ENCODE measurements at places on chromosomes 5 and 9.

- no peak for DNase-seq
Observed at GRCh38 chr9:127136081-127136879, 13.8 kb upstream of the ANGPTL2 start.

DNA sequence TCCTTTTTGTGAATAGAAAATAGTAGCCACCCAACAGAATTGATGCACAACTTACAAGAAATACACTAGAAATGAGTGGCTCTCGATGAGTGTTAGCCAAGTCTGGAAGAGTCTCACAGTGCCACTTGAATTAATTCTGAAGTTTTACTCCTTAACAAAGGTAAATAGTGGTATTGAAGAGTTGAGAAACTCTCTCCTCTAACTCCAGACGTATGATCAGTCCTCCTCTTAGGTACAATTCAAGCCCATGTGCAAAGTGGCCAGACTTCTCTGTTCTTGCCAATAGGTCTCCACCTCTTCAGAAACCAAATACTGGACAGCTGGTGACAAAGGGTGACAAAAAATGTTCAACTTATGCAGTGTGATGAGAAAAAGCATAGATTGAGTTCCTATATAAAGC, 38.5 kb upstream of the ADAMTS16 start:
- DNase-seq: no peak

DNA sequence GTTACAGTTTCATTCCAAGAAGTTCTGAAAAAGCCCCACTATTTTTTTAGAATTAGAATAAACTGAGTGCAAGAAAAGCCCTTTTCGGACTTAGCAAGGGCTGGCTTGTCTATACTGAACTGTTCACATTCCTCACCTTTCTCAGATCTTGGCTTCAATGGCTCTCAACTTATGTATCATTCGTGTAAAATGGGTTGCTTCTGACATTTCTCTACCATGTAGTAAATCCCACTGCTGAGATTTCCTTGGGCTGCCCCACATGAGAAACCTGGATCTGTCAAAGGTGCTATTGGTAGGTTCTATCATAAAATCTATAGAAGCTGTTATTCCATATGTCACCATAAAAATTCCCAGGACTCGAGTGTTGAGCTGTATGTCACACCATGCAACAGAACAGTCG, 454.3 kb downstream of the CTNND2 start:
- DNase-seq: no peak

GRCh38 chr5:41835645-41836044, 34.6 kb downstream of the OXCT1 start:
- DNase-seq: no peak

DNA sequence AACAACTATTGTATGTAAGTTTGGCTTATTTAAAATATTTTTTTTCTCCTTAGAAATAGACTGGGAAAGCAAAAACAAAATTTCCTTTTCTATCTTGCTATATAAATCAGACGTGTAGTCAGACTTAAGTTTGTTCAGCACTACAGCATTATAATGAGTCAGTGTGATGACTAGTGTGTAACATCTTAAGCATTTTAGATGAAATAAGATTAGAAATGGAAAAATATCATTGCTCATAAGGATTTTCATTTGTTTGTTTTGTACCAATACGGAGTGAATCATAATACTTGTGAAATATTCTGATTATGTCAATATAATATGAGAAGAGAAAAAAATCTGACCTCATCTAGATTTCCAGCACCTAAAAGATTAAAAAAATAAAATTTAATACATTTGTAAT, 64.7 kb upstream of the RICTOR start:
- no peak for DNase-seq

DNA sequence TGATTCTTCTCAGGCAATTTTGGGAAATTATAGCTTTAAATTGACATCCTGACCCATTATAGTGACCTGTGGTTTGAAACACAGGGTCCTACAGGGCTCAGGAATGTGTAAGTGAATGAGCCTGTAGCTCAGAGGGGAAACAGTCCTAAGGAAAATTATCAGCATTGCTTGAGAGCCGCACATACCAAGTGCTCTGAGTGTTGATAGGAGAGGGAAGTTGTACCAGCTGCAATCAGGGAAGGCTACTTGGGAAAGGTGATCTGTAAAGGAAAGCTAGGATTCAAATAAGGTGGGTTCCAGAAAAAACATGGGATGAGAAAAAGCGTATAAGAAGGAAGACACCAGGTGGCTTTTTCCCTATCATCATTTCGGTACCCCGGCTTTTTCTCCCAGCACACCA, 4.4 kb upstream of the SLC25A51 start:
- DNase-seq: no peak

GRCh38 chr5:115322729-115323128, 26.3 kb upstream of the CCDC112 start:
- no peak for DNase-seq

GRCh38 chr9:125343518-125344275, 82.1 kb downstream of the GAPVD1 start:
- DNase-seq: no peak
